ENCODE measurements at places on chromosomes 13 and 19.
A peak's percentile ranks its signal among the peaks of the same experiment; 100 is the strongest.

DNA sequence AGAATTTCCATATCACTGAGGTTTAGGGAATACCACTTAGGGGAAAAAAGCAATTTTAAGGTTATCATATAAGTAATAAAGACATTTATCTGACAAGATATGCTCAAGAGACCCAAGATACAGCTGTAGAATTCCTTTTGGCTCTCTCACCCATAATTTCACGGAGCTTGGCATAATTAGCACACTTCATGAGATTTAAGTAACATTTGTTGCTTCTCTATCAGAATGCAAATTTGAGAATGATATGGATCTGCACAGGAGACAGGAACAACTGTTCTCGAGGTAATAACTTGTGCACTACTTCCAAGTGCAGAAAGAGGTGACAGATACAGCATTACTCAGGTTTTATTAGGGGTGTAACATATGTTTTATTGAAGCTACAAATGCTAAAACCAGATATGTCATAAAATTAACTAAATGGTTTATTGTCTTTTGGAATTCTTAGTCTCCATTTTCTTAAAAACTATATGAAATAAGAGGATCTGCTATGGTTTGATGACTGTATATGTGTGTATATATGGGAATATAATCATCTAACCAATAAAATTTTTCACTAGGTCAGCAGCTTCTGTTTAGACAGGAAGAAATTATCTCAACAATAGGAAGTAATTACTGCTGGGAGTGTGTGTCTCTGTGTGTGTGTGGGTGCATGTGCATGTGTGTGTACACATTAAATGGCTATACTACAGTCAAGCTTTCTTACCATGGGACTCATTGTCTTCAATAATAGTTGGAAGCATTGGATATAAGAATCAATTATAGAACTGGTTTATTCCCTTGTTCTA, 401.3 kb downstream of the PCDH17 start:
- DNase-seq = no peak

DNA sequence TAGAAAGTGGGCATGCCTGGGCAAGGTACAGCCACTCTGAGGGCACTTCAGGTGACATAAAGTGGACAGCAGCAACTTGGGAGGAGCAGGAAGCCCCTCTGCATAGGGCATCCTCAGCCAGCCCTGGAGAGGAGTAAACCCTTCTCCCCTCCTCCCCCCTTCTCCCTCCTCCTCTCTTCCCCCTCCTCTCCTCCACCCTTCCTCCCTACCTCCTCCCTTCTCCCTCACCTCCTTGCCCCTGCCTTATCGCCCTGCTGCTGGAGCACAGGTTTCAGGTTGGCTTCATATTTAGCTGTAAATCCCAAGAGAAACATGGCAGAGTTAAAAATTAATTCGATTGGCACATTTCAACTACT, 30.5 kb upstream of the ATP12A start:
- DNase-seq = peak; percentile 60

- peak; percentile 47 for DNase-seq
These were observed 35.1 kb downstream of the LCP1 start for GRCh38 chr13:46146898-46147297.

DNA sequence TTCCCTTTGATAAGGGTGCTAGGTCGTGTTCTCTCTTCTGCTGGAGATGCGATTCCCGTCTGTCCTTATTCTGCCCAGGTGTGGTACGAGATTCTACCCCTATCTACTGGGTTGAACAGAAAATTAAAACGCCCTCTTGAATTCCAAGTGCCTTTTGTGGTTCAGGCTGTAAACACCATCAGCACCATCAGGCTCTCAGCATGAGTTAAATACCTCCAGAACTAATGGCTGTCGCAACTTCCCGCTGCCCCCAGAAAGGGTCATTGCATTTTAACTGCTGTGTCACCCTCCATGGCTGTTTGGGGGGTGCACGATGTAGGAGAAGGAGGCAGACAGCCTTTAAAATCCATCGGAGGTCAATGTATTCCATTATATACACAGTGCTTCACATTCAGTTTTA, 177.4 kb downstream of the OXGR1 start:
- DNase-seq = peak; percentile 38

DNA sequence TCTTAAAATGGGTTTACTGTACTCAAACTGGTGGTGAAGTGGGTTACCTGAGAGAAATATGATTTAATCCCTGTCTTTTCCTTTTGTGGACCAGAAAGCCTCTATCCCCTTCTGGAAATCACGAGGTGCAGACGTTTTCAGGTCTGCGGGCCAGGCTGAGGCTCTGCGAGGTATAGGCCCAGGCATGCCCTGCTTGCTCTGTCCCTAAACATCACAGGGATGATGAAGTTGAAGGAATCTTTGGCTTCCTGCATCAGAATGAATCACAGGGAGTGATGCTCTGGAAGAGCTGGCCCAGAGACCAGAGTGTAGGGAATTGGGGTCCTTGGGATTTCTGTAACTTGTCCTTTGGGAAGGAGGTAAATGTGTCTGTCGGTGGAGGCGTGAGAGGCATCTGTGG, 18.4 kb upstream of the CHST8 start:
- DNase-seq = no peak

DNA sequence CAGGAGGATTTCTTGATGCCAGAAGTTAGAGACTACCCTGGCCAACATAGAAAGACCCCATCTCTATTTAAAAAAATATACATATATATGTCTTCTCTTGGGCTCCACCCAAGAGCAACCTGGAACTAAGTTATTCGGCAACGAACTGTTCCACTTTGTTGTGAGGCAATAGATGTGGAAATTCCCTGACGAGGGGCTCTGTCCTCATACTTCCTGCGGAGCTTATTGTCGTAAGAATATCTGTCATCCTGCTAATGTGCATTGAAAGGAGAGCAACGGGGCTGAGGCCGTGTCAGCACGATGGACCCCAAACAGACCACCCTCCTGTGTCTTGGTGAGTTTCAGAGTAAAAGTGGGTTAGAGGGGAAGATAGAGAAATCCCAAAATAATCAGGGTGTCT, at the start of gene FCAR:
Gene FCAR, plus strand, starts transcription at position 246 of the 400 bp plus-strand sequence. Its CDS starts 55 bp downstream, at position 301.
- no peak for DNase-seq

- DNase-seq = no peak
These were observed 24.7 kb upstream of the GPR183 start for GRCh38 chr13:99331881-99332293.

DNA sequence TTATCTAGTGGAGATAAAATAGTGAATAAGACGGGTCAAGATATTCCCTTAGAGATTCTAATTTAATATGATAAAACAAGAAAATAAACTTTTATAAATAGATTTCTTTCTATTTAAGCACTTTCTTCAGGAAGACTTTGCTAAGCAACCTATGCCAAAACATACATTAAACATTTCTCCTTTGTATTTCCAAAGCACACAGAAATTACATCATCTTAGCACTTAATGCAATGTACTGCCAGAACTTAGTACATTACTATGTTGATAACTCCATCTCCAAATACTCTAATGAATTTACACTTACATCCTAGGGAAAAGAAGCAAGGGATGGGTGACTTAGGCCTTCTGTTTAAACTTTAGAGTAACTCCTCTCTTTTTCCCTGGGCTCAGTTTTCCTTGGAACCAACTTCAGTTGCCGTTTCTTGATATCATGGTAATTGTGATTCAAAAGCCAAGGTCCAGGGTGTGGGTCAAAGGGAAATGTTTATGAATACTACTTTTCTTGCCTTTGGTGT, 322.6 kb upstream of the PCDH20 start:
- DNase-seq = no peak

GRCh38 chr13:26946684-26947343, 186.2 kb upstream of the GPR12 start:
- no peak for DNase-seq

GRCh38 chr13:77729502-77730221, 32.2 kb downstream of the SLAIN1 start:
- DNase-seq = no peak

GRCh38 chr13:55627221-55627620, 1513.5 kb upstream of the PRR20A start:
- DNase-seq = no peak

DNA sequence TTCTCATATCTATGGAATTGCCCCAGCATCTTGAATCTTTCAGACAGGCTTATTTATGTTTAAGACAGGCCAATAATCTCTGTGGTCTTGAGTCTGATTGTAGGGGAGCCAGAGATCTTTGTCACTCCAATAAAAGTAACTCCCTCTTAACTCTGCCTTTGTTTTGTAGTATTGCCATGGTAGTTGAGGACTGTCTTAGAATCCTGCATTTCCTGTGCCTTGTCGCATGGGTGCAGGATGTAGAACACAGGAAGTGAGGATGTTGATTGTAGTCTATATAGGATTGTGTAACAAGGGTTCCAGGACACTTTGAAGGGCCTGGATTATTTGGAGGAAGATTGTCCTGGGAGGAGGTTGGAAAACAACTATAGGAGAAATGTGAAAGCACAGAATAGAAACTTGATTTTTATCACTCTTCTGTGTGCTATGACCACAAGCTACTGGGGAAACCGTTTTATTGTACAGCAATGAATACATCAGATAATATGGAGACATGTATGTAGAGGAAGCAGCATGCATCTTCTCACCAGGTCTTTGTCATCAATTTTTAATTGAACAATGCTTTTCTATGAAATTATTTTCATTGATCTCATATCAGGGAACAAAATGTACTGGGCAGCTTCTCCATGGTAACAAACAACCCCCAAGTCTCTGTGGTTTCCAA, 411.7 kb downstream of the FGF9 start:
- DNase-seq = no peak

- no peak for DNase-seq
These were observed 463.3 kb upstream of the KLF12 start for GRCh38 chr13:74597526-74597925.

DNA sequence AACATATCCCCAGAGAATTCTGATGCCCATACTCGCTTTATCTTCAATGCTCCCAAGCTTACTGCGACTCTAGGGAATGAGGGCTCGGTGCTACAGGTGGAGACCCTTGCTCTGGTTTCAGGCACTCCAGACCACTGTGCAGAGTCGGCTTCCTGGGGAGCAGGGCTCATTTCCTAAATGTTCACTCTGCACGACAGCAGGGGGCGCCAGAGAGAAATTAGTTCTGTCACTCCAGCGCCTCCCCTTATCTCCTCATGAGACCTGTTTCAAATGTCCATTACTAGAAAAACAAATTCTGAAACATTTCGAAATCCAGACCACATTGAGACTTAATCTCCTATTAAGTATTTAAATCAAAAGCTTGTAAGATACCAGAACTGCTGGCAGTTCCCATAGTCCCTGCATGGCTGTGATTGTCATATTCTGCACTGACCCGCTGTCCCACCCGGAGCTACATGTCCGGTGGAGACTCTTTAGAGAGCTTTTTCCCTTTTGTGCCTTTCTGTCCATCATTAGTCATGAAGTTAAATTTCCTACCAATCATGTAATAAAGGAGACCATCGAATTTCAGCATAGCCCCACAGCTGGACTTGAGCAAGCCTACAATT, 22.4 kb downstream of the EPSTI1 start:
- peak; percentile 87 for DNase-seq

DNA sequence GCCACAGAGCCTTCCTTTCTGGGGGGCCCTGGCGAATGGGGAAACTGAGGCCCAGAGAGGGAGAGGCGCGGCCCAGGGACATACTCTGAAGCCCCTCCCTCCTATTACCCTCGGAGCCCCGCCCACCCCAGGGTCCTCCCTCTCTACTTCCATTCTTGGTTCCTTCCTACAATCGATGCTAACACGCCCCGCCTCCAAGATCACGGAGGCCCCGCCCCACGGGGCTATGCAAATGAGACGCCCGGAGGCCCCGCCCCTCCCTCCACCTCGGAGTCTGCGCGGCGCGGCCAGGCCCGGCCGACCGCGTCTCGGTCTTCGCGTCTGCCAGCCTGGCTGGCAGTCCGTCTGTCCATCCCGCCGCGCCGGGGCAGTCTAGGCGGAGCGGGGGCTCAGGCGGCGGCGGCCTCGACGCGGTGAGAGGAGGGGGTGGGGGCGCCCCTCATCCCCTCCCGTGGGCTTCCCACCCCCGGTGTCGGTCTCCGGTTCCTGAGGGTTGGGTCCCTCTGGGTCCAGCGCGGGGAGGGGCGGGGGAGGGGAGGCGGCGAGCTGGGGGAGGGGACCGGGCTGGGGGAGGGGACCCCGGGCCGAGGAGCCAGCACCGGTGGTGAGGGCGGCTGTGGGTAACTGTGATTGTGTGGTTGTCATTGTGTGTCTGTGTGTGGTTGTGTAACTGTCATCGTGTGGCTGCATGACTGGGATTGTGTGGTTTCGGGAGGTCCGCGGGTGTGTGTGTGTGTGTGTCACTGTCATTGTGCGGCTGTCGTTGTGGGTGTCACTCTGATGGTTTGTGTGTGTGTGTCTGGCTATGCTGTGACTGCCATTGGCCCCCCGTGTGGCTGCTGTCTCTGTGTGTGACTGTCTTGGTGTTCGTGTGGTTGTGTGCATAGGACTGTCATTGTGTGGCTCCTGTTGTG, at the start of gene PLPPR2:
Gene PLPPR2, plus strand, starts transcription at position 273 of the 914 bp plus-strand sequence. CDS start 2,242 bp downstream, outside the sequence.
- peak; percentile 85 for DNase-seq
